AG04449 (cell line): ENCODE measurements at places on chromosomes 4 and X.

GRCh38 chr4:112312610-112313239 lies 15.6 kb downstream of the ALPK1 start:
- DNase-seq, result no peak

DNA sequence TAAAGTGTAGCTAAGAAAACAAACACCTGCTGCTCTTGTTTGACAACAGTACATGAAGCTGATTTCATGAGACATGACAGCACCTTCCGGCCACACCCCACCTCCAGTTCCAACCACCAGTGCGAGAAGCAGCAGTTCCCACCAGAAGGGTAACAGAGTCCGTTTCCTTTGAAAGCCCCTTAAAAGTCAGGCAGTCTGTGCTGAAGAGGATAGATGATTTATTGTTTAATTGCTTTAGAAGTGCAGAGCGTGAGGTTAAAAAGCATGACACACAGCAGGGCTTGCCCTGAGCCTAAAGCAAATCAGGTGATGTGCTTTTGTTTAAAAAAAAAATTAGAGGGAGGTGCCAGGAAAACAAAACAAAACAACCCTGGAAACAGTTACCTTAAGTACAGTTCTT lies 82.6 kb downstream of the HADH start:
- no peak for DNase-seq

DNA sequence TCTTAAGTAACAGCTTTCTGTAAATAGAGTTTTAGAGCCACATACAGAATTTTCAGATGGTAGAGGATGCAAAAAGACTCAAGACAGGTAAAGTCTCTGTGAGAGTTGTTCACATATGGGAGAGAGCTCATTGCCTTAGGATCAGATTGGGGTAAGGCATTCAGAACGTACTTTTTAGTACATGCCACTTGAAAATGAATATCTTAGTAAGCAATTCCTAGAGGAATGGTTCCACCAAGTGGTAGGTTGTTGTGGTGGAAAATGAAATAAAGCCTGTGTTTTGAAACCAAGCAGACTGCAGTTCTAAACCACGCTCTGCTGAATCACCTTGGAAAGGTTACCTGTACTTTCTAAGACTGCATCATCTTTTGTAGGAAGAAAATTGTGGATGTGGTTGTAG lies 547.0 kb upstream of the LCORL start:
- no peak for DNase-seq

DNA sequence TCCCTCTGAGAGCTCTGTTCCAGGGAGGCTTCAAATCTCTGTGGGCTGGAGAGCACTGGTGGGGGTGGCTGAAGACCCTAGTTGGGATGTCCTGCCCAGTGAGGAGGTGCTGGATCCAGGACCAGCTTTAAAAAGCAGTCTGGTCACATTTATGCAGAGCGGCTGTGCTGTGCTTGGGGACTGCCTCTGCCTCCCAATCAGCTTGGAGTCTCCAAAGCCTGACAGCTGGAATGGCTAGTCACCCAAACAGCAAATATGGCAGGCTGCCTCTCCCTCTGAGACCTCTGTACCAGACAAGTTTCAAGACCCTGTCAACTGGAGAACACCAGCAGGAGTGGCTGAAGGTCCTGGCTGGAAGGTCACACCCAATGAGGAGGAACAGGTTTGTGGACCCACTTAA lies 848.1 kb upstream of the DIAPH2 start:
- no peak for DNase-seq

- peak; percentile 2 for DNase-seq
These were observed 31.3 kb upstream of the ARHGEF38 start for GRCh38 chr4:105520819-105521790.

DNA sequence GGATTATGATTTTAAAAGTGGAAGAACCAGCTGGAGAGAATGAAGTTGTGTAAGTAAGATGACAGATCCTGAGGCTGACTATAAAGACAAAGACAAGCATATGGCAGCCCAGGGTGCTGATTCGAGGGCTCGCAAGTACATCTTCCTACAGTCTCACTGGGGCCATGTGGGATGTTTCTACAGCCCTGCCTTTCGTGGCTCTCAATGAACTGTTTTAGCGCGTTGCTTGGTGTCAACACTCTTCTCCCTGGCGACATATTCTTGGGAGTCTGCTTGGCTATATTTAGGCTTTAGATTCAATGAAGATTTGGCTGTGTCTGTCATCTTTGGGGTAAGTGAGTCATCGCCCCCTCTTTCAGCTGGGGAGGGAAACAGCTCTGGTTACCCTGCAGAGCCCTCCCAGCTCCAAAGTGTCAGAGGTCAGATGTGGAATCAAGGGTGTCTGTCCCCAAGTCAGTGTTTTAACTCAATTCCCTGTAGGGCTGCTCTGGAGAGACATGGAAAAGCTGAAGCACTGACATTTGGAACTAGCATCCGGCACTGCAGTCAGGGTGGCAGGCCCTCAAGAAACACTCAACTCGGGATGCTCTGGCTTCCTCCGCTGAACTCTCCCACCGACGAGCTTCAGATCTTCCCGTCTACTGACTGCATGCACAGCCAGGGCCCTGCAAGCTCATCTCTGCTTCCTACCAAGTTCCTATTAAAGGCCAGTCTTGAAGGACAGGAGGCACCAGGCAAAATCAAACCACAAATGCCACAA lies 65.7 kb downstream of the GATB start:
- DNase-seq, result no peak

DNA sequence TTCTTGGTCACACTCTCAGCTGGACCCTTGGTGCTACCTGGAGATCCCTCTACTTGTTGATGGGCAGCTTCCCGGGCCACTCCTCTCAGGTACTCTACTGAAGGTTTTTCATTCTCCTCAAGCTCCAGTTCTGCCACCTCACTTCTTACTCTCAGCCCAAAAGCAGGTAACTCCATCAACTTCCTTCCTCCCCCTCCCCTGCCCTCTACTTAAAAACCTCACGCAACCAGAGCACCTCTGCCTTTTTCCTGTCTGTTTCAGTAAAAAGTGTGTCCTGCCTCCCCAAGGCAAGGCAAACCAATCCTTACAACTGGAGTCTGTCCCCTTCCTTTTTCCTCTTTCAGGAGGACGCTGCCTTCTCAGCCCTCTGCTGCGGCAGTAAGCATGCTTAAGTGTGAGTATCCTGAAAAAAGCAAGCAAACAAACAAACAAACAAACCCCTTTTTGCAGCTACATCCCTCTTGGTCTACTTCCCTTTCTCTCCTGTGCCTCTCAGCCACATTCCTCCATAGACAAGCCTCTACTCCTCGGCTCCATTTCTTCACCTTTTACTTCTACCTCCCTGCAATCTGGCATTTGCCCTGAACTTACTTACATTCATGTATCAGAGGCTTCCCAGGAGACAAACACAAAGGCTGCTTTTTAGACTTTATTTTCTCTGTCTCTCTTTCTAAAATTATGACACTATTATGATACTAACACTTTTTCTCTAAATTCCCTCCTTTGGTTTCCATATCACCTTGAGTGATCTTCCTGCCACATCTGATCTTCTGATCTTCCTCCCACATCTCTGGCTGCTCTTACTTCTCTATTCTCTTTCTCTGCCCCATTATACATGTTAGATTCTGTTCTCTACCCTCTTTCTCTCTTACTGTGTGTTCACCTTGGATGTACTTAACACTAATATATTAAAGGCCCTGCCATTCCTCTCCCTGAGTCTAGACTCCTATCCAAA lies 5.4 kb downstream of the ALPK1 start:
- DNase-seq, result no peak

GRCh38 chr4:88090898-88091297 lies 67.5 kb downstream of the ABCG2 start:
- DNase-seq, result no peak

DNA sequence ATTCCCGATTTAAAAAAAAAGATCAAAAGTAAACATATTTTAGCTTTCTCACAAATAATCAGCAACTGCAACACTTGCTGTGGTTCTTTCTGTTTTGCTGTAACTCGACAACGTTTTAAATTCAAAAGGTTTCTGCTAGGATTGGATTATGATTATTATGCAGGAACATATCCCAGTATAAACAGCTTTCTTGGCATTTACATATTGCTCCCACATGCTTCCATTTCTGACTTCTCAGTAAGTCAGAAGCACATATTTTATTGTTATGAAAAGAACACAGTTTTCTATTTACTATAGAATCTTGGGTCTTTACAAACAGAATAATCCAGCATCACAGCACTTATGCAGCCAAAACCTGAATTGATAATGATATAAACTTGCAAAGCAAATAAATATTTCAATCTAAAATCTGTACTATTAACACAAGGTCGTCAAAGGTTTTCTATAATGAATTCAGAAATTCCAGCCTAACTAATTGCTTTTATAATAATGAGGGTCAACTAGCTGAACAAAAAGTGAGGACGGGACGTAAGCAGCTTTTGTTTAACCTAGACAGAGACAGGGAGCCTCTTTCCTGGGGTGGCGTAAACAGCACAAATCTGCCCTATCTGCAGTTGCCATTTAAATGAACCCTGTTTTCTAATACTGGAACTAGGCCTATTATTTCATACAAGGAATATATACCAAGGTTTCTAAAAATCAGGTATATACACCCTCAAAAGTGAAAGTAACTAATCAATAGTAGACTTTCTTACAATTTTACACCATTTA lies 9.8 kb upstream of the PCDH18 start:
- no peak for DNase-seq
